Activated naive CD8-positive, alpha-beta T cell treated with anti-CD3 and anti-CD28 coated beads, Interleukin-2, amount 10 ng/mL, durations not matched to agents 7 days and 5 days (primary cell): ENCODE measurements at places on chromosomes 12 and 14. TPM values are rescaled to one million over a fixed set of nuclear protein-coding genes. Genes with fewer than 3 reads are reported as not detected.

Gene KRT83
- not detected for total RNA-seq

- peak overlapping the region; percentile 95 for H3K27ac ChIP-seq
- H3K4me1 ChIP-seq: peaks cover 32% of the 10 kb centered on the region
- peak; percentile 65 for DNase-seq
- H3K27me3 ChIP-seq: no peaks in the 10 kb centered on the region
- peaks cover 10% of the 10 kb centered on the region for H3K36me3 ChIP-seq
- H3K4me3 ChIP-seq: peak overlapping the region; percentile 89
These were observed 745 bp downstream of the CAND1 start for GRCh38 chr12:67269633-67270573.

GRCh38 chr14:44895716-44896115 is 66.0 kb downstream of the KLHL28 start:
- H3K27me3 ChIP-seq: no peaks in the 10 kb centered on the region
- H3K4me3 ChIP-seq: no peak overlapping the region
- H3K36me3 ChIP-seq: peaks cover 2% of the 10 kb centered on the region
- H3K27ac ChIP-seq: no peak overlapping the region
- no peak for DNase-seq

DNA sequence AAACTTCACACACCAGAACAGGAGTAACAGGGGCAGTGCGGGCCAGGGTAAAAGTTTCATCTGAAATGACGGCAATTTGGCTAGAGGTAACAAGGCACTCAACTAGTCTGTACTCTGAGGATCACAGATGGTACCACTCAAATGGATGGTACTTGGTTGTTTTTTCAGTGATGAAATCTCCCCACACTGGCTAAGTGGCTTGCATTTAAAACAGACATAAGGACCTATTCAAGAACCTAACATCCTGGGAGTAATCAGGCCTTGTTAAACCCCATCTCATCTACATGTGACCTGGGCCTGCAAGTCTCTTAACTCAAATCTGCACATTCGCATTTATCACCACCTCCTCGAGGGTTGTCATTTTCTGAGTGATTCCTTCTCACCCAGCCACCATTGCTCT is 90.8 kb downstream of the PRKAB1 start:
- H3K27me3 ChIP-seq: no peaks in the 10 kb centered on the region
- H3K4me3 ChIP-seq: no peak overlapping the region
- H3K36me3 ChIP-seq: peaks cover 63% of the 10 kb centered on the region

GRCh38 chr14:21106176-21106497 is 5.3 kb downstream of the TMEM253 start:
- H3K36me3 ChIP-seq: no peaks in the 10 kb centered on the region
- H3K4me3 ChIP-seq: no peak overlapping the region
- H3K27ac ChIP-seq: no peak overlapping the region
- peaks cover 5% of the 10 kb centered on the region for H3K27me3 ChIP-seq
- H3K4me1 ChIP-seq: peaks cover 24% of the 10 kb centered on the region
- DNase-seq: no peak

DNA sequence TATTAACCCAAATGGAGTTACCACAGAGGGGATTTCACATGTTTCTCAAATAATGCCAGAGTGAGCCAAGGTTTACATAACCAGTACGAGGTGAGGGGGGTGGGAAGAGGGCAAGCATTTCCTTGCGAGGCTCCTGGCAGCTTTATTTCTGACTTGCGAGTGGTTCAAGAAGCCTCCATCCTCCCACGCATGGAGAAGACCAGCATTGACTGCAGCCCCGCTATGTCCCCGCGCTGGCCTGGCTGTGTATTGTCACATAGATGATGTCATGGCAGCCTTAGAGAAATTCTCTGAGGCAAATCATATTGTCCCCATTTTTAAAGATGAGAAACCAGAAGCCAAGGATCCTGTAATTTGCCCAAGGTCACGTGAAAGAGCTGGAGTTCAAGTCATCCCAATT is 188.2 kb downstream of the CACNA1C start:
- no peak for DNase-seq
- no peak overlapping the region for H3K4me3 ChIP-seq
- H3K27me3 ChIP-seq: no peaks in the 10 kb centered on the region
- no peaks in the 10 kb centered on the region for H3K36me3 ChIP-seq

GRCh38 chr12:63206909-63207308 is 55.9 kb upstream of the AVPR1A start:
- H3K4me1 ChIP-seq: no peaks in the 10 kb centered on the region
- no peak overlapping the region for H3K27ac ChIP-seq
- no peaks in the 10 kb centered on the region for H3K27me3 ChIP-seq
- H3K4me3 ChIP-seq: no peak overlapping the region

DNA sequence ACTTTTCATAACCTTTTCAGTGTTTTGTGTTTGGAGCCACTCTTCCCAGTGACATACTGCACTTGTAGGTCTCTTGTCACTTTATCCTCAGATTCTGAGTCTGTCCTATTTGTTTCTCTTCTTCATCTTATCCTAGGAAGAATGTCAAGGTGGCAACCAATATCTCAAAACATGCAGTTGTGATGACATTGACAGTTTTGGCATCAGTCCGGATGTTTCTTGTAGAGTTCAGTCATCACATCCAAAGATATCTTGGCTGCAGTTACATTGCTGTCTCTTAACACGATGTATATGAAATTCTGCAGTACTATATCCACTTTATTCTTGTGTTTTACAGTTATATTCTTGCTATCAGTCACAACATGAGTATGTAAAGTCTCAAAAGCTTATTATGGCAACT is 6.4 kb downstream of the ADIPOR2 start:
- peaks cover 28% of the 10 kb centered on the region for H3K4me1 ChIP-seq
- H3K27ac ChIP-seq: no peak overlapping the region
- H3K27me3 ChIP-seq: no peaks in the 10 kb centered on the region
- no peak for DNase-seq
- peaks cover 16% of the 10 kb centered on the region for H3K36me3 ChIP-seq

GRCh38 chr14:60195179-60195810 is 30.1 kb upstream of the DHRS7 start:
- H3K4me1 ChIP-seq: peaks cover 6% of the 10 kb centered on the region
- no peak overlapping the region for H3K27ac ChIP-seq
- no peak overlapping the region for H3K4me3 ChIP-seq
- DNase-seq: no peak
- H3K36me3 ChIP-seq: peaks cover 4% of the 10 kb centered on the region

- no peak overlapping the region for H3K4me3 ChIP-seq
- H3K4me1 ChIP-seq: no peaks in the 10 kb centered on the region
- peaks cover 14% of the 10 kb centered on the region for H3K27me3 ChIP-seq
- no peak for DNase-seq
- H3K36me3 ChIP-seq: no peaks in the 10 kb centered on the region
- no peak overlapping the region for H3K27ac ChIP-seq
These were observed 31.1 kb upstream of the TMEM179 start for GRCh38 chr14:104635717-104636116.

DNA sequence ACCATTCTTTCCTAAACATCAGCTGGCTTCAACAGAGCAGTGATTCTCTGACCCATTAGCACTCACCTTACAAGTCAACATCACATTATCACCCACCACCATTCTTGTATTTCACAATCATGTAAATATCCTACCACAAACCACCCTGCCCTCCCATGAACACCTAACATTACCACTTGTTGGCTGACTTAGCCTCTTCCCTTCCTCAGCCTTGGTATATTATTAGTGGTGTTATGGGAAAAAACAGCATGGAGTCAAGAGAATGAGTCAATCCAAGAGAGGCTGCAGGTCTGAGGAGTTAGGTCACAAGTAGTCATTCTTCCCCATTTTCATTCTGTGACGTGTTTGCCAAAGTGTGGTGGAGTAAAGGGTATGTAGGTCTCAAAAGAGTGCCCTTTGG is 22.3 kb upstream of the MGP start:
- H3K27me3 ChIP-seq: no peaks in the 10 kb centered on the region
- peaks cover 11% of the 10 kb centered on the region for H3K4me1 ChIP-seq
- DNase-seq: no peak
- no peak overlapping the region for H3K27ac ChIP-seq

DNA sequence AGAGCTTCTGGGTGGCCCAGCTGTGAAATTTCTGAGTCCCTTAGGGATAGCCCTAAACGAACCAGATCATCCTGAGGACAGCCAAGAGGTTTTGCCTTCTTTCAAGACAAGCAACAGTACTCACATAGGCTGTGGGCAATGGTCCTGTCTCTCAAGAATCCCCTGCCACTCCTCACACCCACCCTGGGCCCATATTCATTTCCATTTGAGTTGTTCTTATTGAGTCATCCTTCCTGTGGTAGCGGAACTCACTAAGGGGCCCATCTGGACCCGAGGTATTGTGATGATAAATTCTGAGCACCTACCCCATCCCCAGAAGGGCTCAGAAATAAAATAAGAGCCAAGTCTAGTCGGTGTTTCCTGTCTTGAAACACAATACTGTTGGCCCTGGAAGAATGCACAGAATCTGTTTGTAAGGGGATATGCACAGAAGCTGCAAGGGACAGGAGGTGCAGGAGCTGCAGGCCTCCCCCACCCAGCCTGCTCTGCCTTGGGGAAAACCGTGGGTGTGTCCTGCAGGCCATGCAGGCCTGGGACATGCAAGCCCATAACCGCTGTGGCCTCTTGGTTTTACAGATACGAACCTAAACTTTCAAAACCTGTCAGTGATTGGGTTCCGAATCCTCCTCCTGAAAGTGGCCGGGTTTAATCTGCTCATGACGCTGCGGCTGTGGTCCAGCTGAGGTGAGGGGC is 38.9 kb downstream of the DAD1 start:
- no peaks in the 10 kb centered on the region for H3K27me3 ChIP-seq
- peak overlapping the region; percentile 99 for H3K27ac ChIP-seq
- peak overlapping the region; percentile 86 for H3K4me3 ChIP-seq
- H3K36me3 ChIP-seq: peaks cover 75% of the 10 kb centered on the region
- peaks cover 88% of the 10 kb centered on the region for H3K4me1 ChIP-seq
- DNase-seq: no peak

DNA sequence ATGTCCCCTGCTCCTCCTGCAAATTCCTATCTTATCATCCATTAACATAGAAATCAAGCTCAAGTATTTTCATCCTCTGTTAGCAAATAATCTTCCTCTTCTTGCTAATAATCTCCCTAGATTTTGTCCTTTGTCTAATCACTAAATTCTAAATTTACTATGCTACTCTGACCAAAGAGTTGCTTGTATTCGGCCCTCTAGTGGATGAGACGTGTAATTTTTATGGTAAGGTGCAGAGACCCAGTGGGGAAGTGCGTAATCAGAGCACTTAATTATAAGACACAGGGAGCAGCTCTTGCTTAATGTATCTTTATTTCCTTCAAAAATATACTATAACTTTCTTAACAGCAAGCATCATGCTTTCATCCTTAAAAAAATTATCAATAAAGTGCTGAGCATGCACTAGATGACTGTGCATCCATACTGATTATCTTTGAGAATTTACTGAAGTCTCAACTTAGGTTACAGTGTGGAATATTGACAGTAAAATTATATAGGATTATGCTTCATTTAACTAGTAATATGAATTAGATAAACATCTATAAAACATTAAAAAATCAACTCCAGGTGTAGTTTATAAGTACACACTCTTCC is 212.6 kb downstream of the SLC16A7 start:
- no peaks in the 10 kb centered on the region for H3K36me3 ChIP-seq
- H3K4me3 ChIP-seq: no peak overlapping the region
- H3K27ac ChIP-seq: no peak overlapping the region
- H3K27me3 ChIP-seq: no peaks in the 10 kb centered on the region

DNA sequence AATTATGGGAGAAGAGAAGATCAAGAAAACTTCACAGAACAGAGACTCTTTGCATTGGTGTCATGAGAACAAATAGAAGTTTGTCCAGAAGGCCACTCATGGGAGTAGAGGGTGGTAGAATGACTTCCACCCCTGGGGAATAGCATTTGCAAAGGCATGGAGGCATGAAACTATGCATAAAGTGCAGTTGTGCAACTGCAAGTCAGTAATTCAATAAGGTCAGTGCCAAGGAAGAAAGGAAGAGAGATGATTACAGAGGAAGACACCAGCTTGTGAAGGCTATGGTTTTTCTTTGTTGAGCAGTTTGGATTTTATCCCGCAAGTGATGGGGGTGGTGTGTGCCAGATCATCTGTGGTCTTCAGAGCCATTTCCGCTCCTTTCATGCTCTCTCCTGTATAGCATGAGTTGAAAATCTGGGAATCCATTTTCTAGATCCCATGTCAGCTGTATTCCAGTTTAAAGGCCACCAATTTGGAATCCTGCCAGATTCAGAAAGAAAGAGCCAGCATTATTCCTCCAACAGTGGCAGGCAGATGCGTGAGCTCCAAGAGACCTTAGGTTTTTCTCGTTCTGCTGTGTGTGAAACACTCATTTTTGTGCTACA is 67.6 kb upstream of the GRIN2B start:
- H3K4me3 ChIP-seq: no peak overlapping the region
- no peaks in the 10 kb centered on the region for H3K27me3 ChIP-seq
- H3K4me1 ChIP-seq: no peaks in the 10 kb centered on the region

DNA sequence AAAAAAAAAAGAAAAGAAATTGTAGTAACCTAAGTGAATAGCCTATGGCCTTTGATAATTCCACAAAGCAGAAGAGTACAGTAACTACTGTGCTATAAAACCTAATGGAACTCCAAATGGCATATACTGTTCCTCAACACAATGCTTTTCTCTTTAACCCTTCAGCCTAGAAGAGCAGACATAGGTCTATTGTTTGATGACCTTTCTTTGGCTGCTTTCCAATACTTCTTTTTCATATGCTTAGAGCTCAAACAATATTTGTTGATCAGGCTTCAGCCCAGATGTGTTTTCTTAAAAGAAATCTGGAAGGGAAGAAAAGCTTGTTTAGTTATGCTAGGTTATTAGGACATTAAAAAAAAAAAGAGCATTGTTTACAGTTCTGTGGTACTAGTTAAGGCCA is 116.4 kb downstream of the NTN4 start:
- no peak overlapping the region for H3K27ac ChIP-seq
- no peak overlapping the region for H3K4me3 ChIP-seq
- peaks cover 4% of the 10 kb centered on the region for H3K27me3 ChIP-seq
- H3K36me3 ChIP-seq: no peaks in the 10 kb centered on the region

DNA sequence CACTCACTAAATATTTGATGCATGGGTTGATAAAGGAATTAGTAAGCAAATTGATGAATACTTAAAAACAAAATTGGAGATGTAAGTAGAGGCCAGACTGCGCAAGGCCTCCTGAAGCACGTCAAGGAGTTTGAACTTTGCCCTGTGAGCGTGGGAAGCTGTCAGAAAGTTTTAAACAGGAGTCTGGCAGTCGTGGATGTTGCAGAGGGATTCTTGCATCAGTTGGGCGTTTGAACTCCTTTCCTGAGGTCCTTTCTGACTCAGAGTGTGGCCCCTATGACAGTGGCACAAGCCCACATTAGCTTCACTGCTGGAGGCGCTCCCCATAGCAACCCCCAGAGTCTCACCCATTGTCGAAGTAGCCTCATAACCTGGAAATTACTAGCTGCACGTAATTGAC is 17.9 kb upstream of the IL22 start:
- H3K27me3 ChIP-seq: peaks cover 6% of the 10 kb centered on the region
- peaks cover 3% of the 10 kb centered on the region for H3K36me3 ChIP-seq
- H3K4me3 ChIP-seq: no peak overlapping the region
- H3K27ac ChIP-seq: no peak overlapping the region
- peaks cover 40% of the 10 kb centered on the region for H3K4me1 ChIP-seq
